T-helper 17 cell (primary cell): ENCODE measurements at places on chromosomes 12 and 14.

GRCh38 chr14:28770630-28771029, 4.0 kb downstream of the FOXG1 start:
- no peak for DNase-seq

- DNase-seq, result no peak
Measured at GRCh38 chr12:3777206-3777809, 24.4 kb upstream of the CRACR2A start.

GRCh38 chr12:49720214-49720613, 13.0 kb upstream of the FMNL3 start:
- no peak for DNase-seq

- no peak for DNase-seq
Measured at GRCh38 chr12:50322206-50322605, 38.9 kb upstream of the LIMA1 start.

GRCh38 chr14:22613106-22613695, 15.1 kb downstream of the ABHD4 start:
- DNase-seq, result no peak

DNA sequence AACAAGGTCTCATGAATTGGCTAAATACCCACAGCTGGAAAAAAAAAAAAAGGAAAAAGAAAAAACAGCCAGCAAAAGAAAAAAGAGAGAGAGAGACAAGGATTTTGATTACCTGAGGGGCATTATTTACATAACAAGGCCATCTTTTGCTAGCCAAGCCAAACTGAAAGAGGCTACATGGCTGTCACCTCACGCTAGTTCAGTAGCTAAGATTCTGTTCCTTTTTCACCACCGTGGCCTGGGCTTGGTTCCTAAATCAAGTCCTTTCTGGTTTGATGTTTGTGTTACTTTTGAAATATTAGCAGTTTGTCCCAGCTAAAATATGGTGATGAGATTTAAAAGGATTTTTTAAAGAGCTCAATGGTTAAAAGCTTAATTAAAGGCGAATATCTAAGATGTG, 2.0 kb upstream of the SDS start:
- DNase-seq, result no peak

DNA sequence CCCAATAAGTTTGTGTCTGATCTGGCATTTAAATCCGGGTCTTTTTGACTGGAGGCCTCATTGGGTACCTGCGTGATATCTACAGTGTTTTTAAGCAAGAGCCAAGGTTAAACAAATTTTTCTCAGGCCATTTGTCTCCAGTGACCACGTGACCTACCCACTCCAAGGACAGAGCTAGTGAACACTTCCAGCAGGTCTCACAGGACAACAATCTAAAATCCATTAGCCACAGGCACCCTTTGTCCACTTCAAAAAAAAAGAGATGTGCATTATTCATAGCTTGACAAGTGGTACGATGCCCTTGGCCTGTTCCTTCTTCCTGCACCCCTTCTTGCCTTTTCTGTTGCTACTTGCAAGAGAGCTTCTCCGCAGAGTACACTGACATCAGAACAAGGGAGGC, 109.6 kb upstream of the GSC start:
- DNase-seq, result no peak

GRCh38 chr14:21923820-21924219, 250.2 kb upstream of the OR4E1 start:
- peak; percentile 11 for DNase-seq

GRCh38 chr14:83975435-83975834, 1554.5 kb upstream of the FLRT2 start:
- no peak for DNase-seq

DNA sequence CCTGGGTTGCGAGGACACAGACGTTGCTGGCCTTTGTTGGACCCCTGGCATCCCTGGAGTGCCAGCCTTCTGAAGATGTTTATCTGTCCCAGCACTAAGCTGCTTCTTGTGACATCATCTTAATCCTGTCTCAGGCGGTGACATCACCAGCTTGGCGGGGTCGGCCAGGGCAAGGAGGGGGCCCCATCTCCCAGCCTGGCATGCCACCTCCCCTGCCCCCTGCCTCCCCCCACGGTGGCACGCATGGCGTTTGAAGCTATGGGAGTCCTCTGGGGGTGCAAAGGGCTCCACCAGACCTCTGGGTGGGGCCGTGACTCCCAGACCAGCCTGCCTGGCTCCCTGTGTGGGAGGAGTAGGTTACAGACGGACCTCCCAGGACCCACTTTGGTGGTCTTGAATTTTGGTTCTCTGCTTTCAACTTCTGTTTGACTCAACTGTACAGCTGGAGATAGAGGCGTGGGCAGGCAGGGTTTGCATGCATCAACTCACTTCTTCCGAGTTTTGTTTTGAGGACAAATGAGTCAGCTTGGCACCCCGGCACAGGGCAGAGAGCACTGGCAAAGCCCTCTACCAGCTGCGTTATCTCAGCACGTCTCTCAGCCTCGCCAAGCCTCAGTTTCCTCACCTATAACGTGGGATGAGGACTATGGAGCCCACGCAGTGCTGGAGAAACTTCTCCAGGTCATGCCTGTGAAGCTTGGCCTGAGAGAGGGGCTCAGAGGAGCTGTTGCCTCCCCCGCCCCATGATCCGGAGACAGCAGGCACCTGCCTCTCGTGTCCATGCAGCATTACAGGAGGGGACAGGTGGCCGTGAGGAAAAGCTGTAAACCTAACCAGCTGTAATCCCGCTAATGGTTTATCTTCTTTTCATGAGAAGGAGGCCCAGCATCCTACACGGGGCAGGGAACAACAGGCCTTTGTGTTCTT, 38.8 kb upstream of the EML1 start:
- no peak for DNase-seq

- no peak for DNase-seq
Measured at GRCh38 chr14:89589400-89590118, 172.5 kb upstream of the FOXN3 start.

DNA sequence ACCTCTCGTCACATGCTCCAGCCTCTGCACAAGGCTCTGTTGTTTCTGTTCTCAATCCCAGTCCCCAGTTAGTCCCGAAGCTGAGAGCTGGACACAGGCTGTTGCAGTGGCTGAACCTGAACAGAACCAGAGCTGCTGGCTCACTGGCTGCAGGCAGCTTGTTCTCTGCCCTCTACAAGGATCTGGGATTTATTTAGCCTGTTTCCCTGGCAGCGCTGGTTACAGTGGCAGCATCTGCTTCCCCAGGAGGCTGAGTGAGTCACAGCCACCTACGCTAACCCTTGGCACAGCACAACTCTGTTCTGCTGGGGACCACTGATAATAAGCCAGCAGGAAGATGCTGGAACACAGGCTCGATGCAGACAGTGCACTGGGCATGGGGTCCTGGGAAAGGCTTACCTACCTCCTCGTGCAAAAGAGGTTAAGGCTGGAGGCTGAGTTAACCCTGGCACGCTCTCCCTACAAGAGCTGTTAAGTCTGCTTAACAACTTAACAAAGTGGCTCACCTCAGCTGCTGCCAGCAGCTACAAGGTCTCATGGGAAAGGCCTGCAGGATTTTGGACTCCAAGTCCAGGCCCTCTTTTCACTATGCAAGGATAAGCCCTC, 299.6 kb downstream of the PCNX1 start:
- DNase-seq, result no peak

DNA sequence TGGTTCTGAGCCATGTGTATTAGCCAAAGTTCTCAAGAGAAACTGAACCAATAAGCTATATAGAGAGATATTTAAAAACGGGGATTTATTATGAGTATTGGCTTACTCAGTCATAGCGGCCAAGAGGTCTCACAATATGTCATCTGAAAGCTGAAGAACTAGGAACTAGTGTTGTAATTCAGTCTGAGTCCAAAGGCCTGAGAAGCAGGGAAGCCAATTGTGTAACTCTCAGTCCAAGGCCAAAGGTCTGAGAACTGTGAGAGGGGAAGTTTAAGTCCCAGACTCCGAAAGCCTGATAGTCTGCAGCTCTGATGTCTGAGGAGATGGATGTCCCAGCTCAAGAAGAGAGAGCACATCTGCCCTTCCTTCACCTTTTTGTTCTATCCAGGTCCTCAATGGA, 344.8 kb upstream of the USP15 start:
- DNase-seq, result no peak

DNA sequence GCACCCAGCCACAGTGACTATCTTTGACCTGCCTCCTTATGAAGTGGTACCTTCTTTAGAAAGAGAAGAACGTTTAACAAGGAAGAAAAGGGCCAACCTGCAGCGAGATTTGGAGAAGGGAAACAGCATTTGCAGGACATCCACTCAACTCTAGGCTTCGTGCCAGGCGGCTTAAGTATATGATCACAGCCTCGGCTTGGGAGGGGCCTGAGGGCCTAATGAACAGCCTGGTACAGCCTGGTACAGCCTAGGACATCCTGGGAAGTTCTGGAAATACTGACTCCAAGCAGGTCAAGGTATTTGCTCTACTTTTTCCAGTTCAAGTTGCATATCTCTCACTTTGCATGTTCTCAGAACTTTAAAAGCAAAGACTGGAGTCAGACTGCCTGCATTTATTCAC, 16.1 kb downstream of the HCAR2 start:
- no peak for DNase-seq

DNA sequence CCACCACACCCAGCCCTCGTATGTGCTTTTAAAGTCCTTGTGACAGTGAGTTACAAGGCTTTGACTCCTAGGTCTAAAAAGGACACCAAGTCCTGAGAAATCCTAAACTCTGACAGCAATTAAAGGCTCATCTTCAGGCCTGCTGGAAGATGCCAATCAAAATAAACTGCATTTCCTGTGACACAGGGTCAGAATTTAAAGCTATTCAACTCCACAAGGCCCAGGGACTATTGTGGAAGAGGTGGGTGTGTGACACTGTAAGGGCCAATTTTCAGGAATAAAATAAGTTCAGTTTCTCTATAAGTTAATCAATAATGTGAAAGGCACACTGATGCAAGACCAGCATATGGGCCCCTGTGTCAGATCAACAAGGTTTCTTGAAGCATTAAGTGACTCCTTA, 69.5 kb upstream of the HECTD1 start:
- no peak for DNase-seq

DNA sequence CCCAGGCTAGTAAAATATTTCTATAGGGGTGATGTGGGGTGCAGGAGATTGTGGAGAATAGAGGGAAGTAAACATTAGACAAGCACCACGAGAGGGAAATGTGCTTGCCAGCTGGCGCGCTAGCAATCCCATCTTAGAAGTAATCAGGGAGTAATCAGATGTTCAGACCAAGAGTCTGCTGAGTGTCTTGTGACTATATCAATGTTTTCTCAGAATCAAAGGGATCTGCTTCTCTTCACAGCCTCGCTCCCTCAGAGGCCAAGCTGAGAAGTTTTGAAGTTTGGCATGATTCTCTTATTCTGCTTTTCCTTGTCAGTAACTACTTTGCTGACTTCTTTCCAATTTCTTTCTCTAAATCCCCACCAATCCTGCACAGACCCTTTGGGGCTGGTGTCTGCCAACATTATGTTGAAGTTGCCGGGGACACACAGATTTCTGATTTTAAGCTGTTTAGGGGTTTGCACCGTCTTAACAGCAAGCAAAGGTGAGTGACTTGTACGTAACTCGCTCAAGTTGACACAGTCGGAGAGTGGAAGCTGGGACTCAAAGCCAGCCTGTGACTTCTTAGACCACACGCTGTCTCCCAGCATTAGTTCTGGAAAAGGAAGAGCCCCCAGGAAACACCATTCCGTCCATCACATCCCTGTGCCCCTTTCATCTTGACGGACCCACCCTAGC, 22.0 kb upstream of the TSPAN9 start:
- no peak for DNase-seq

DNA sequence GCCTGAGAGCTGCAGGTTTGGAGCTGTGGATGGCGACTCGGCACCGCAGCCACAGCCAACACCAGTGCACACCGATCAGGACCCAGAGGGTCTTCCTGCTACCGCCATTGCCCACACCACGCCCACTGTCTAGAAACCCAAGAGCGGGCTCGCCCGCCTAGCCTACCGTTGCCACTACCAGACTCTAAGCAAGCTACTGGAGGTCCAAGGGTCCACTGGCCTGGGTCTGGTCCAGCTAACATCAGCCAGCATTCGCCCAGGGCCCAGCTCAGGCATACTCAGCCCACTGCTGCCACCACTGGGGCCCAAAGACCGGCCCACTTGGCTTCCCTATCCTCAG, 30.5 kb upstream of the MON2 start:
- no peak for DNase-seq

- no peak for DNase-seq
Measured at GRCh38 chr12:106791531-106791930, 17.0 kb downstream of the RIC8B start.

DNA sequence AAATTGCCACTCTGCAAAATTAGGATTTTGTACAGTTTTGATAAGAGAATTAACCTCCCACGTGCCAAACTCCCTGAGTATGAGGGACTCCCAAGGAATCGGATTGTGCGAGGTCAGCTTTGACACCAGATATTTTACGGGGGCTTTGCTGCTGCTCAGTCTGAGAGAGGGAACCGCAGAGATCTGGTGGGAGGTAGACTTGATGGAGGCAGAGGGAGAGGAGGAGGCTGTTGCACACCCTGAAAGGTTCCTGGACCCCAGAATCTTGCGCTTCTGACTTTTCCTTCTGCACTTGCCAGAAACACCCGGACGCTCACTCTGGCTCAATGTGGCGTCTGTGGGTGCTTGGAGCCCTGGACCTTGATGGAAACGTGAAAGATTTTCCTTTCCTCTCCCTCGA, 83.9 kb downstream of the PAPOLA start:
- no peak for DNase-seq

DNA sequence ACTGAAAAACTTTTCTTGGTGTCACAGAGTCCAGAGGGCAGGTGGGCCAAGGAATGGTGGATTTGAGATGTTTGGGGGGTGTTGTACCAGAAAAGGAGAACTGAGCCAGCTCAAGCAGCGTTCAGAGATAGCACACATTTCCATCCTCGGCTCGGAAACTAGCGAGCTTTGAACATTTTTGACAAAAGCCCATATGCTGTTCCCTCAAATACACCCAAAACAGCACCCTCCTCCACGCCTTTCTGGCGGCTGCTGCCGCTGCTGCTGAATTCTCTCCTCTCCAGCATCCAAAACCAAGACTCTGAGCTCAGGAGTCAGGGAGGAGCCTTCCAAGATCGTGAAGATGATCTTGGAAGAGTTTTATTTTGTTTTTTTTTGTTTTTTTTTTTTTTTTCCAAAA, 961 bp downstream of the SRRM4 start:
- no peak for DNase-seq
